Coronary artery (tissue), 2 donors: ENCODE measurements at places on chromosomes 5 and 9.

- DNase-seq, result no peak
Observed at GRCh38 chr5:168162464-168162863, 129.0 kb upstream of the WWC1 start.

- no peak for DNase-seq
Observed at GRCh38 chr5:176789873-176790615, 20.3 kb upstream of the UNC5A start.

DNA sequence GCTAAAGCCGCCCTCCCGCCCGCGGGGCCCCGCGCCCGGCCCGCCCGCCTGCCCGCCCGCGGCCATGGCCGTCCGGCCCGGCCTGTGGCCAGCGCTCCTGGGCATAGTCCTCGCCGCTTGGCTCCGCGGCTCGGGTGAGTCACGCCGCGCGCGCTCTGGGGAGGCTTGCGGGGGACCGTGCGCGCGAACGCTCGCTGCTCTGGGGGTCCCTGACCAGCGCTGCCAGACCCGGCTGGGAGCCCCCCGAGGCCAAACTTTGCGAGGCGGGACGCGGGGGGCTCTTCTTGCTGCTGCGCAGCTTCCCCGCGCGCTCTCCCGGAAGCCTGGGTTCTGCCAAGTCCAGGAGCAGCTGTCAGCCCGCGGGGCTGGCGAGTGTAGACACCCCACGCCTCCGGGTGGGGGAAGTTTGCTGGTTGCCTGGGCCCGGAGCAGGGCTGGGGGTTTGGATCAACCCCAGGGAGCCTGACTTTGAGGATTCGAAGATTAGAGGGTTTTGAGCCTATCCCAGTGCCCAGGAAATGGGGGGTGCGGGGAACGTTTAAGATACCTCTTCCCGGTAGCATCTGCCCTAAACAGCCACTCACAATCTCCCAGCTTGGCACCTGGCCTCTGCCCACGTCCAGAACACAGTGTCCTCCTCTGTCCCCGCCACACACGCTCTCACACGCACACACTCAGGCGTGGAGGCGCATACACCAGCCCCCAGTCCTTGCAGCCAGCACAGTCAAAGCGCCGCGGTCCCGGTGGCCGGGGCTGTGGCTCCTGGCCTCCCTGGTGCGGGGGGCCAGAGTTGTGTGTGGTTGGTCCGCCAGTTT is 535 bp downstream of the UNC5A start:
- no peak for DNase-seq

- DNase-seq, result no peak
Observed at GRCh38 chr9:111016426-111017045, 21.7 kb downstream of the LPAR1 start.

- no peak for DNase-seq
Observed at GRCh38 chr5:117103703-117104102, 529.1 kb upstream of the SEMA6A start.

GRCh38 chr9:89354471-89354870 is 36.2 kb downstream of the SECISBP2 start:
- DNase-seq, result peak; percentile 57

DNA sequence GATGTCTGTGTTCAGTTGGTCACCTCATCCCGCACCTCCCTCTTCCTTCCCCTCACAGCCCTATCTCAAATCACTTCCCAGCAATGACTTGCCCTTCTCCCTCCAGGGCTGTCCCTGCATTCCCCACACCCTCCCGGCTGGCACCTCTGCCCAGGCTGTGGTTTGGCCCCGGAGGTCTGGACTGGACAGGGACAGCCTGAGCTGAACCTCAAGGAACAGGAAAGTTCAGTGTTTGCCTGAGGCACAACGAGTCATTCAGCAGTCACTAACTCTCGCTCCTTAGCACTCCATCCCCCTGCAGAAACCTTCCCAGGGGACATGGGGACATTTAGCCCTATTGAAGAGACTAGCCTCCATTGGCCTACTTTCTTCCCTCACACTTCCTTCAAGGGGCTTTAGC is 58.3 kb upstream of the MAP3K1 start:
- DNase-seq, result no peak

DNA sequence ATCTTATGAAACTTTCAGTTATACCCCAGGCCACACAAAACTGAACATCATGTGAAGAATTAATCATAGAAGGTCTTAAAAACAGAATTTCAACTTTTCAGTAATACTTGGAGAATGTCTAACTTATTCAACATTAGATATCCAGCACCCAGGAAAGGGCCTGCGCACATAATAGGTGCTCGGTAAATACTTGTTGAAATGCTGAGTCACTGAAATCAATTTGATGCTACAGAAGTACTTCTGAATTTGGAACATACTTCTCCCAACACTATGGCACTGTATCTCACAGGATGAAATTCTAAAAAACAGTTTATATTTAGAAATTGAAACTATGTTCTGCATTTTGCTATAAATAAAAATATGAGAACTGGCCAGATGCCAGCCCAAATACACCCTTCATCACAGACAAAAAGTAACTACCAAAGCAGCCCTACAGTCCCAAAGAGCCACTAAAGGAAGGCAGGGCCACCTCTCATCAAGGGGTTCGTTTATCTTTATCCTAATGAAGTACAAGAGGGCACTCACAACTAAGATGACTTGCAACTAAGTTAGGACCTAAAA is 26.5 kb downstream of the MRPS27 start:
- DNase-seq, result no peak

GRCh38 chr5:101935086-101935485 is 361.0 kb downstream of the SLCO4C1 start:
- DNase-seq, result no peak

DNA sequence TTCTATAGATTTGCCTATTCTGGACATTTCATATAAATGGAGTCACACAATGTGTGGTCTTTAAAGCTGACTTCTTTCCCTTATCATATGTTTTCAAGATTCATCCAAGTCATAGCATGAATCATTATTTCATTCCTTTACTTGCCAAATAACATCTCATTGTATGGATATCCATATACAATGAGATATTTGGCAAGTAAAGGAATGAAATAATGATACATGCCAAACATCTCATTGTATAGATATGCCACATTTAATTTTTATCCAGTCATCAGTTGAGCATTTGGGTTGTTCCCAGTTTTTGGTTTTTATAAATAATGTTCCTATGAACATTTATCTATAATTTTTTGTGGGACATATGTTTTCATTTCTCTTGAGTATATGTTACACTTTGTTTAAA is 20.5 kb upstream of the OR2K2 start:
- DNase-seq, result no peak

DNA sequence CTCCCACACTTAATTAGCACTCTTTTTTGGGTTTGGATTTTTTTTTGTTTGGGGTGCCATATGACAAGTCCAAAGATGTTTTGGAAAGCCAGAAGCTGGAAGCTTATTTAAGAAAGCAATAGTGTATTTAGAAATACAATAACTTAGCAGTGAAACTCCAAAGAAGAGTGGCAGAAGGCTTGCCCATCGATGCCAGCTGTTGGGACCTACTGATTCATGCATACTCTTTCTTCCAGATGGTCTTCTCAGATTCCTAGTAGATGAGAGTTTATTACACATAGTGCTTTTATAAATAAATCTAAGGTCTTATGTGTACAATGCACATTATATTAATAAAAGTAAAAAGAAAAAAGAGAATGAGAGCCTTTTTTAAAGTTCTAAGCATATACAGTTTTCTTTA is 374.6 kb downstream of the OSTF1 start:
- no peak for DNase-seq

- no peak for DNase-seq
Observed at GRCh38 chr5:6527749-6528455, 79.2 kb downstream of the UBE2QL1 start.

- DNase-seq, result no peak
Observed at GRCh38 chr5:146290318-146290717, 48.3 kb upstream of the POU4F3 start.

DNA sequence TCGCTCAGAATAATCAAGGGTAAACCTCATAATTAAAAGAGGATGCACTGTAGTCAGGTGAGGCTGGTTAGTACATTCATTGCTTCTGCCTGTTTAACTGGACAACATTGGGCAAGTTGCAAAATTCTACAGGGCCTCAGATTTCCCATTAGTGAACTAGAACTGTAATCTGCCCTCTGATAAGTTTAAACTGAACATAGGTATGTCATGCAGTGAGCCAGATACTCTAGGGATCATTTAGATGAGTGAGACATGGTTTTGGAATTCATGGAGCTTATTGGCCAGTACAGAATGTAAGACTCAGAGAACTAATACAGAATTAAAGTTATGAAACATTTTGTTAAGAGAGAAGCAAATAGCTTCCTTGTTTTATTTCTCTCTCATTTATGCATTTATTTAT is 35.9 kb downstream of the RNF44 start:
- DNase-seq, result no peak

DNA sequence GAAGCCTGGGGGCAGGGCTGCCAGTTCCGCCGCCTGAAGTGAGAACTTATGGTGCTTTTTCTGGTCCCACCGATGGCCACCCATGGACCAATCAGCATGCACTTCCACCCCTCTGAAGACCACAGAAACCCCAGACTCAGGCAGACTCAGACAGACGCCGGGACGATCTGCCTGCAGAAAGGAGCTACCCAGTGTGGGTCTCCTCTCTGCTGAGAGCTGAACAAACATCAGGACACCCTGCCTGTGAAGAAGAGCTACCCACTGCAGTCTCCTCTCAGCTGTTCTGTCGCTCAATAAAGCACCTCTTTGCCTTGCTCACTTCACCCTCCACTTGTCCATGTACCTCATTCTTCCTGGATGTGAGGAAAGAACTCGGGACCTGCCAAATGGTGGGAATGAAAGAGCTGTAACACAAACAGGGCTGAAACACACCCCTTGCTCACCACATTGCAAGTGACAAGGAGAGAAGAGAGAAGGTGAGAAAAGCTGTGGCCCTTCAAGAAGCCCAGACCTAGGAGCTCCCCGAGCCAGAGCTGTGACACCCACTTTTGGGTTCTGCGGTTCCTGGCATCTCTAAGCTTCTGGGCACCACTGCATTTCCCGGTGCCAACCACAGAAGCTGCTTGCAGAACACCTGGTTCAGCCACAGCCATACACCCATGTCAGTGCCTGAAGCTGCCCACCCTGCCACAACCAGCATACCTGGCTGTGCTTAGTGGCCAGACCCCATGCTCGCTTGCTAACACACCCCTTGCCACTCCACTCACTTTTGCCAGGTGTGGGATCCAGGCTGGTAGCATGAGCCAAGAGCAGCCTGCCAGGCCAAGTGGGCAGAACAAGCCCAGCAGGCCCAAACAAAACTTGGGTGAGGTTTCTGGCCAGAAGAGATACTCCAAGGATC is 114.3 kb upstream of the TSLP start:
- DNase-seq, result no peak

GRCh38 chr9:71911908-71912335 is 483 bp downstream of the C9orf85 start:
- DNase-seq, result no peak

DNA sequence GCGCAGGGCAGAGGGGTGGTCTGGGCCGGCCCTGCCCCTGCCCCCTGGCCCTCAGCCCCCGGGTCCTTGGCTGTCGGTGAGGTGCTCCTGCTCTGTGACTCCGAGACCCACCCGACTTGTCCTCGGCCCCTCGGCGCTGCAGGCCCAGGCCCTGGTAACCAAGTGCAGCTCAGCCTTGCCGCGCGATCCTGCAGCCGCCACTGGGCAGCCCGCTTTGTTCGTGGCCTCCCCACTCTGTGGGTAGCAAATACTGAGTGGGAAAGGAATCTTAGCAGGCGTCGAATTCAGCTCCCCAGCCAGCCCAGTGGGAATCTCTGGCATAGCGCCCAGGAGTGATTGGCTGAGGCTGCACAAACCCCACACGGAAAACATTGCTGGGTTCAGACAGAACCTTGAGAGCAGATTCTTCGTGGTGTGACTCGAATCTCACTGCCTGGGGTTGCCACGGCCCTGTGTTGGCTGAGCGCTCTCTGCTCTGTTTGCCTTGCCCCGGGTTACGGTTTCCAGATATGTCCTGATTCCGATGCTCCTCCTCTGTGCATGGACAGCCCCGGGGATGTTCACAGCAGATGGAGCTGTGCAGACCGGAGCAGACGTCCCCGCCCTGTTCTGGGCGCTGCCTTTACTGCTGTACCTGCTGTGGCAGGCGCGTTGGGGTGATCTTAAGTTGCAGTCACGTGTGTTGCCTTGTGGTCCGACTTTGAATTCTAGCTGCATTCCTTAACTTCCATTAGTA is 13.4 kb upstream of the EXOC3 start:
- DNase-seq, result no peak

DNA sequence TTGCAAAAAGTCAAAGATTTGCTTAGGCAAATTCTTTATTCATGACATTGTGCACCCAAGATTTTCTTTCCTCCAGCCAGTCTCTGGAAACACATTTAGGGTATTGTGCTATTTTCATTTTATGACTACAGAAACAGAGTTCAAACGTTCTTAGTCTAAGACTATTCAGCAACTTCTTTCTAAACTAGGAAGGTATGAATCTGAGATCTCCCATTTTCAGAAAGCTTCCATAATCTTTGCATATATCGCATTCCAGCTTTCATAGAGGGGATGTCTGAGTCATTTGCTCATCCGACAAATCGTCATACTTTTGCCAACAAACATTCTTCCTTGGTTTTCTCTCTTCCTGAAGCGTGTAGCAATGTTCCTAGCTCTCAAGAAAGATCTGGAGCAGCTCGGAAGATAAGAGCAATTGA is 1.6 kb upstream of the PAPPA start:
- no peak for DNase-seq

GRCh38 chr9:117825609-117826347 is 121.6 kb downstream of the TLR4 start:
- no peak for DNase-seq

DNA sequence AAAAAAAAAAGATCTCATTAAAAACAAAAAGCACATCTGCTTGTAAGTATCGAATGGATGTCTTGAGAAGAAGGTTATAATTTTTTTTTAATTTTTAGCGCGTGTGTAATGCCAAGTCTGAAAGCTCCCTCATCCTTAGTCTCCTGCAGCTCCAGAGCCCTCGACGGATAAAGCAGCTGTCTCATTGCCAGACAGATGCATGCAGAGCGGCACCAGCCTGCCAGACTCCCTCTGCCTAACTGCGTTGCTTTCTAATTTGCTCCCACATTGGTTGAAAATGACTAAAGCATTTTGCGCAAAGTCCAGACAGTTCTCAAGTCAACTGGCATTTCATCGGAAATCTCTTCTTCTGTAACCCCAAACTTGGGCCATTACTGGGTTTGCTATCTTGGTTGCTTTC is 29.4 kb downstream of the OLFM1 start:
- DNase-seq, result no peak

DNA sequence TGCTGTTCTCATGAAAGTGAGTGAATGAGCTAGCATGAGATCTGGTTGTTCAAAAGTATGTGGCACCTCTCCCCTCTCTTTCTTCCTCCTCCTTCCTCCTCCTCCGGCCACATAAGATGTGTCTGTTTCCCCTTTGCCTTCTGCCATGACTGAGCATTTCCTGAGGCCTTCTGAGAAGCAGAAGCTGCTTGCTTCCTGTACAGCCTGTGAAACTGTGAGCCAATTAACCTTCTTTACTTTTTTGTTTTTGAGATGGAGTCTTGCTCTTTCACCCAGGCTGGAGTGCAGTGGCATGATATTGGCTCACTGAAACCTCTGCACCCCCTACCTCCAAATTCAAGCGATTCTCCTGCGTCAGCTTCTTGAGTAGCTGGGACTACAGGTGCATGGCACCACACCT is 6.1 kb downstream of the S100Z start:
- DNase-seq, result no peak
